Activated CD8-positive, alpha-beta memory T cell treated with anti-CD3 and anti-CD28 coated beads for 48 hours (primary cell): ENCODE measurements at places on chromosomes 7 and 10.

DNA sequence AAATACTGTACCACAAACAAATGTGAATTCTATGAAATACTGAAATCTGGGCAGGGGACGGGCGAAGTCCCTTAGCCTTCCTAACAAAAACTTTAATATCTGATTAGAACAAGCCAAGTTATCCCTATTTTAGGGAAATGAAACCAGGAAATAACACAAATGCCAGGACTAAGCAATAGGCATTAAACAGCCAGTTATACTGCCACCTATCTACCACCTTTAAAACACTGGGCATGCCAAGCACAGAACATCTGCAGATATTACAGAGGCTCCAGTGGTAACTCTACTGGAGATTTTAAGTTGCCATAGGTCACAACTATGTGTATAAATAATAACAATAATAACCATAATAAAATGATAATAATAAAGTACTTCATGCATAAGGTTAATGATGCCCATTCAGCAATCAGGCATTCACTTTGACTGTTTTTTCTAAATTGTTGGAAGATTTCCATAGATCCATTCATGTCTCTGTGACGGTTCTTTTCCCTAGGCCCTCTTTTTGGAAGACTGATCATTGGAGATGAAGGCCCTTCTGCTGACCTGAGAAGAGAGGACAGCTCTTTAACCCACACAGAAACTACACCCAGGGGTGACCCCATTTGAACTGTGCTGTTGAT lies 195.7 kb downstream of the CACNA2D1 start:
- DNase-seq, result no peak

DNA sequence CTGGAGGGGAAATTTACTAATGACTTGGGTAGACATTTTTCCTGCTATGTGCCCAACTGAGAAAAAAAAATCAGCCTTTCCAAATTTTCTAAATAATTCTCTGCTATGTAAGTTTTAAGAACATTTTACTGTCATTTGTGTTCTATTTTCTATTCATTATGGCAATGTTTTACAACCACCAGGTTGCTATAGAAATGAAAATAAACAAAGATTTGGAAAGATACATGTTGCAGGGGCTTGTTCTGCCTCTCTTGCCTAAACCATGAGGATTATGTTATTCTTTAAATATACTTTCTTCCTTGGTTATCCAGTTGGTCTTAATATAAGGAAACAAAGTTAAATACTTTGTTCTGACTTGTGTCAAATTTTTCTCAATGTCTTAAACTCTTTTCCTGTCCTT lies 257.2 kb downstream of the TWIST1 start:
- DNase-seq, result no peak

GRCh38 chr7:343864-344607 lies 54.1 kb downstream of the FOXL3 start:
- no peak for DNase-seq

- DNase-seq, result no peak
Measured at GRCh38 chr7:91083855-91084644, 180.2 kb upstream of the FZD1 start.

GRCh38 chr7:149021725-149022062 lies 6.6 kb downstream of the PDIA4 start:
- DNase-seq, result no peak

DNA sequence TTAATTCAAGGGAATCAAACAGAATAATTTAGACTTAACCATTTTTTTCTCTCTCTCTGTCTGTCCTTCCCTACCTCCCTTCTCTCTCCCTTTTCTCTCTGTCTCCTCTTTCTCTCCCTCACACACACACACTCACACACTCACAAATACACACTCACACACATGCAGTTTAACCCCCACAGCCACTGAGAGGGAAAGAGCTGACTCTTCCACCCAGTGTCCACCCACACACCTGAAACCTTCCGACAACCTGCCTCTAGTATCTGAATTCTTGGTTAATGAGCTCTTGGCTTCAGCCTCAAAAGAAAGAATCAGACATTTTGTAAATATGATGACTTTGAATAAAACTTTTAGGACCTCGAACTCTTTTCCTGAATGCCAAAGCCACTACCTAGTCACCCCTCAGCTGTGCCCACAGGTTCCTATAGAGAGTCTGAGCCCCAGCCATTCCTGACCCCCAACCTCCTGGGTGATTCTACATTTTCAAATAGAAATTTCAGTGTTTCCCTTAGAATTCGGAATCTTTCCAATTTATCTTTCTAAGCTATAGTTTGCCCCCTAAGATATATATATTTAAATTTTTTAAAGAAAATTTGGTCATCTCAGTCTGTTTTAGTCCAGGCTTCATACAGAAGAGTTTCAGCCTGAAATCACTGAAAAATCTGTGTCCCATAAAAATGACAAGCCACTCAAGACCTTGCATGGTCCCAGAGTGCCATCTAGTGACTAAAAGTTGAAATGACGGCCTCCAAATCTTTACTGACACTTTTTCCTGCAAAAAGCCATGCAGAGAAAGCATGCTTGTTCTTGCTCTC lies 202.8 kb downstream of the IPMK start:
- DNase-seq, result no peak

DNA sequence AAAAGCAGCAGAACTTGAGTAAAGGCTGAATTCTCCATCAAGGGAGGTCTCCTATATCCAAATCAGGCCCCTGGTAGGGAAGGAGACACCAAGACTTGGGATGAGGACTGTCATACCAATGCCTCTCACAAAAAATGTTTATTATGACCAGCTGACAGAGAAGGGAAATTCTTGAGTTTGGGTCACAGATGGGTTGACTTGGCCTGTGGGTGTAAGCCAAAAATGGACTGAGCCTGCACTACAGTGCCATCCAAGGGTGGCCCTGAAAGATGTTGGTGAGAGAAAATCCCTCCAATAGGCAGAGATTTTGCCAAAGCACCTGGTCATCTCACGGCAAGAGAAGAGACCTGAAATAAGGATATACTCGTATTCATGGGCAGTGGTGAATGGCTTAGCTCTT lies 27.0 kb upstream of the PPIF start:
- DNase-seq, result no peak

- DNase-seq, result no peak
Measured at GRCh38 chr10:129447486-129447885, 19.6 kb upstream of the MGMT start.

GRCh38 chr7:110600956-110601355 lies 490.0 kb upstream of the LRRN3 start:
- DNase-seq, result no peak

DNA sequence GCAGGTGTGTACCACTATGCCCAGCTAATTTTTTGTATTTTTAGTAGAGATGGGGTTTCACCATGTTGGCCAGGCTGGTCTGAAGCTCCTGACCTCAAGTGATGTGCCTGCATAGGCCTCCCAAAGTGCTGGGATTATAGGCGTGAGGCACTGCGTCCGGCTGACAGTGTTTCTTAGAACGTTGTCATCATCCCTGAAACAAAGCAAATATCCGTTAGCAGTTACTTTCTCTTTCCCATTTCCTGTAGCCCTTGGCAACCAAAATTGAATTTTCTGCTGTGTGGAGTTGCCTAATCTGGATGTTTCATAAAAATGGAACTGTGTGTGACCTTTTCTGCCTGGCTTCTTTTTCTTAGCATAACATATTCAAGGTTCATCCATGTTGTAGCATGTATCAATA lies 22.4 kb downstream of the ZNF33A start:
- no peak for DNase-seq

DNA sequence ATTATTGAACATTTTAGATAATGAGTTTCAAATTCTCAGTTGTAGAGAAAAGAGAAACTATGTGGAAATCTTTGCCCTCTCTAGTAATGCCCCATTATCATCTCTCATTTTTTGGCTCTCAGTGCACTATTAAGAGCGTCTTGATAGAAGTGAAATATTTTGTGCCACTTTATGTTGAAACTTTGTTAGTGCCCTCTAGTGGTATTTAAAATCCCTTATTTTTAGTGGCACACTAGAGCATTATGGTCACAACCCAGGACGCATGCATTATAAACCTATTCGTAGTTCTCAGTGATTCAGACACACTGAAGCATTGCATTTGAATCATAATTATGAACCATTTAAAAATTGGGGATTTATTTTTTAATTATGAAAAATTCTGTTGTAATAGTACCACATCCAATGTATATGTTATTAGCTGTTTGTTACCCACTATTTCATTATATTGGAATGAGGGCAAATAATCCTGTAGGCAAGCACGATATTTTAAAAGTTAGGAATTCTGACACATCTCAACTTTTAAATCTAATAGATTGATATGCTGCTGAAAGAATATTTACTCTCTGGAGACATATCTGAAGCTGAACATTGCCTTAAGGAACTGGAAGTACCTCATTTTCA lies 21.9 kb downstream of the PDCD4 start:
- no peak for DNase-seq

DNA sequence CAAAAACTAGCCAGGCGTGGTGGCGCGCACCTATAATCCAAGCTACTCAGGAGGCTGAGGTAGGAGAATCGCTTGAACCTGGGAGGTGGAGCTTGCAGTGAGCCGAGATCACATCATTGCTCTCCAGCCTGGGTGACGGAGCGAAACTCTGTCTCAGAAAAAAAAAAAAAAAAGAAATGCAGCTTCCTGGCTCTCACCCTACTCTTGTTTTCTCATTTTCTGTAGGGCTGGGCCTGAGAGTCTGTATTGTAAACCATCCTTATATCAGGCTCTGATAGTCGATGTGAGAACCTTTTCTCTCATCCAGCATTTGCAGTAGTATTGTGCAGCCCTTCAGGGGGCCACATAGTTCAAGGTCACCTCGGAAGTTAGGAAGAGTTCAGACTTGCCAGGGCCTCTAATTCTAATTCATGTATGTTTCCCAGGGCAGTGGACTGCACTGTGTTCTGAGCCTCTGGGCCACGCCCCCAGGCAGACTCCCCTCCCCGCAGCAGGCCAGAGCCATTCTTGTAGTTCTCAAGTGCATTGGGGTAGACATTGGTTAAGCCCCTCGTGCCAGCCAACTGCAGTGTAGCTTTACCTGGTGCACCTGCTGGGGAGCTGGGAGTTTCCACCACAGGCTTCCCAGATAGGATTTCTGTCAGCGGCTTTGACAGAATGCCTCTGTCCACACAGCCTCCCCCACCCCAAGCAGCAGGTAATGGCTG lies 38.3 kb upstream of the PDCD4 start:
- DNase-seq, result no peak

GRCh38 chr10:48582970-48583369 lies 21.9 kb downstream of the ARHGAP22 start:
- no peak for DNase-seq

- DNase-seq, result no peak
Measured at GRCh38 chr7:130822642-130823041, 88.6 kb upstream of the KLF14 start.

DNA sequence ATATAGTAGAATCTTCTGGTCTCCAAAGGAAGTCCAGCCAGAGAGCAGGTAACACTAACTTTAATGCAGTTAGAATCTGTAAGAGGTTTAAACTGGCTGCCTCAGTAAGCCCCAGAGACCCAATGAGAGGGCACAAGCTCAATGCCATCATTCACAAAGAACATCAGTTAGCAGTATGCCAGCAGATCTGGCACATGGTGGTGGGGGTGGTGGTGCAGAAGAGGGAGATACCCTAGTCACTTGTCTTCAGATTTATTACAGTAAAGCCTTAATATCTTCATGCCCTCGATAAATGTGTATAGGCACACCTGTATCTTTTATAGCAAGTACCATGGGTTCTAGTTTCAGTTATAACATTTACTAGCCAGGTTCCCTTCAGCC lies 86.2 kb downstream of the SORBS1 start:
- DNase-seq, result no peak

DNA sequence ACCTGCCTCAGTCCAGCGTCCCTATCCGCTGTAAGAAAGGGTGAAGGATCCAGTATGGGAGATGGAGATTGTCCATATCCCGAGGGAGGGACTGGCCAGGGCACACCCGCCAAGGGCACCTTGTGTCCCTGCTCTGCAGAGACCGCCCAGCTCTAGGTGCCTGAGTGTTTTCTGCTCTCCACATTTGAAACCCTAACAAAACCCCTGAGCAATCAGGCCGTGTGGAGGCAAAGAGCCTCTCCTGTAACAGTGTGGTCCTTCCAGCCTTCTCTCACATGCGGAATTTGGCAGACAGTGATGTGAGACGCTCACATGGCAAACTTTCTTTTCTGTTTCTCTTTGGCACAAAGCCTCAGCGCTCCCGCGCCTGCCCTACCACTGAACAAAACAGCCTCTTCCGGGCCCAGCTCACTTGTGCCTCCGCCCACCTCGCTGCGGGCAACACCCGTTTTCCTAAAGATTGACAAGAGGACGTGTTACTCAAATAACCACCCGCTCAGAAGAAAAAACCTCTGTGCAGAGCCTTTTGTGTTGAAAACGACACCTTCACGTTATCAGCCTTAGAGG lies 514.8 kb downstream of the DNAJB6 start:
- no peak for DNase-seq

DNA sequence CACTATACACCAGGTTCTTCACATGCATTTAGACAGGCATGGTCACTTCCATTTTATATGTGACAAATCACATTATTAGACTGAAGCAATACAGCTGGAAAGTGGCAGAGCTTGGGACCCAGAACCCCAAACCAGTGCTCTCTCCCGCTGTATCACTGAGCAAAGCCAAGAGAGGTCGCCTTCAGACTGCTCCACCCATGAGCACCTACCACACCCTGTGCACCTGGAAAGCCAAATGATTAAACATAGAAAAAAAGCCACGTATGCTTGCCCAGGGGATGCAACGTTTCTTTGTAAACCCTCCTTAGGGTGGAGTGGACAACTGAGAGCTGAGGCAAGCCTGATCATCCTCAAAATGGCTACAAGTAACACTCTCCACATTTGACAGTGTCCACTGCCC lies 72.5 kb downstream of the CCDC6 start:
- DNase-seq, result no peak

GRCh38 chr7:132066761-132067171 lies 509.5 kb downstream of the PLXNA4 start:
- DNase-seq, result no peak

DNA sequence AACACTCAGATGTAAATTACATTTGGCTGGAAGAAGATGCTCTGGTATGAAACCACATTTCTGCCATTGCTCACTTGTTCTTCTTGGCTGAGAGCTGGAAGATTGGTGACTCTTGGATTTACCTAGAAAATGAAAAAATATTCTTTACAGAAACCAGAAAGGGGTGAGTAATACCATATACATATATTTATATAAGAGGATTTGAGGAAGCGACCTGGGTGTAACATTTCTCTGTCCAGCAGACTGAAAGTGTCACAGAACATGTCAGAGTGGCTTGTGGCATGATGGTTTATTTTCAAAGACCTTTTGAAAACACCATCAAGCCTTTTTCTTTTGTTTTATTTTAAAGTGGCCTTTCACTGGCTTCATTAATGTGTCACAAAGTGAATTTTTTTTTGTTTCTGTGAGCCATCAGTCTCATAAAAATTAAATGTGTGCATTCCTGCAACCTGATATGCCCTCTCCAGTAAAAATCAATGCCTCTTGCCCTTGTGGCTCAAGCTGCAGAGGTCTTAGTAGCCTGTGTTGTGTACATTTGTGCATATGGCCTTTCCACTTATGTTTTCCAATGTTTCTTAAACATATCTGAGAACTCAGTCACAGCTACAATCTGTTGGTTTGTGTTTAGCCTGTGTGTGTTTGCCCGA lies 23.5 kb downstream of the CREB5 start:
- no peak for DNase-seq
